ENCODE measurements at places on chromosomes 6 and 20.

- no peak for DNase-seq
Observed at GRCh38 chr20:36030149-36030548, 61.8 kb downstream of the CNBD2 start.

- DNase-seq: no peak
Observed at GRCh38 chr20:7939663-7940062, 595 bp downstream of the HAO1 start.

GRCh38 chr6:116665464-116665863, 3.1 kb downstream of the ZUP1 start:
- DNase-seq: no peak

GRCh38 chr6:142372348-142372747, 70.5 kb downstream of the ADGRG6 start:
- DNase-seq: no peak
